ENCODE measurements at places on chromosomes 4 and X. TPM values are rescaled to one million over a fixed set of nuclear protein-coding genes. Genes with fewer than 3 reads are reported as not detected.

DNA sequence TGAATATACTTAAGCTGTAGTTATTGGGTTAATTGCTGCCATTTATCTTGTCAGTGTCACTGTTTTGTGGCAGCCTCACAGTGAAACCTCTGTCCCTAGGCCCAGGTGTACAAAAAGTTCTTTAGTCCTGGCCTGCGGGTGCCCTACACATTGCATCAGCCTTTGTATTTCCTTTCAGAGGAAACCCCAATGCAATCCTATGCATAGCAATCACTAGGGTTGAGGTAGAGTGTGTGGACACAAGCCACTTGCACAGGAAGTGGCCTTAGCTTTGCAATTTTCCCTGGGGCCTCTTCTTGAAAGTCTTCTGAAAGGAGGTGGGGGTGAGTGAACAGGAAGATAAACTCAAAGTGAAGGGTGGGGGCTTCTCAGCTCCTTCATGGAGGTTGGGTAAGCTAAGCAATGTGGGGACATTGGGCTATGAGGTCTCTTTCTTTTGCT, 27.8 kb downstream of the VSIG4 start:
- no peaks in the 10 kb centered on the region for H3K4me1 ChIP-seq

DNA sequence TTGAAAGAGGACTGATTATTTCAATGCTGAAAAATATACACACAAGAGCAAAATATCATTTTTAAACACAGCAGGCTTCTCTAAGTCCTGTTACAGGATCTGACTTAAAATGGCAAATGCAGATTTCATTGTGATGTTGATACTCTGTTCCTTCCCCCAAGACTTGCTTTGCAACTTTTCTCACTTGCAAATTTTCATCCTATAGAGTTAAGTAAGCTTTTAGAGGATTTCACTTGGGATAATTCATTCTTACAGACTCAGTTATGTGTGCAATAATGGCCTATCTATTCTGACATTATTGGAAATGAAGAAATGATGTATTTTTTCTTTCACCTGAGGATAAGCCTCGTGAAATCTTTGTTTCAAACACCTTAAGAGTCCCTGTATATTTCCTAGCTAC, 2403.2 kb downstream of the ARAP2 start:
- H3K36me3 ChIP-seq, result no peaks in the 10 kb centered on the region
- no peak overlapping the region for H3K4me3 ChIP-seq
- H3K4me1 ChIP-seq, result no peaks in the 10 kb centered on the region
- DNase-seq, result no peak
- H3K27me3 ChIP-seq, result no peaks in the 10 kb centered on the region

- H3K36me3 ChIP-seq, result no peaks in the 10 kb centered on the region
- H3K27ac ChIP-seq, result no peak overlapping the region
- H3K4me3 ChIP-seq, result no peak overlapping the region
- H3K4me1 ChIP-seq, result no peaks in the 10 kb centered on the region
- no peak for DNase-seq
These were observed 133.2 kb upstream of the RPS6KA3 start for GRCh38 chrX:20399728-20400414.

SPANXC gene
- not detected for total RNA-seq

FRMPD3 gene
- total RNA-seq, result 0.19 TPM

Data from esophagus squamous epithelium (tissue), 5 donors.